ENCODE measurements at places on chromosomes 4 and X.
A peak's percentile ranks its signal among the peaks of the same experiment; 100 is the strongest.

- no peak for DNase-seq
These were observed 25.0 kb upstream of the TRPC5OS start for GRCh38 chrX:111850975-111851374.

DNA sequence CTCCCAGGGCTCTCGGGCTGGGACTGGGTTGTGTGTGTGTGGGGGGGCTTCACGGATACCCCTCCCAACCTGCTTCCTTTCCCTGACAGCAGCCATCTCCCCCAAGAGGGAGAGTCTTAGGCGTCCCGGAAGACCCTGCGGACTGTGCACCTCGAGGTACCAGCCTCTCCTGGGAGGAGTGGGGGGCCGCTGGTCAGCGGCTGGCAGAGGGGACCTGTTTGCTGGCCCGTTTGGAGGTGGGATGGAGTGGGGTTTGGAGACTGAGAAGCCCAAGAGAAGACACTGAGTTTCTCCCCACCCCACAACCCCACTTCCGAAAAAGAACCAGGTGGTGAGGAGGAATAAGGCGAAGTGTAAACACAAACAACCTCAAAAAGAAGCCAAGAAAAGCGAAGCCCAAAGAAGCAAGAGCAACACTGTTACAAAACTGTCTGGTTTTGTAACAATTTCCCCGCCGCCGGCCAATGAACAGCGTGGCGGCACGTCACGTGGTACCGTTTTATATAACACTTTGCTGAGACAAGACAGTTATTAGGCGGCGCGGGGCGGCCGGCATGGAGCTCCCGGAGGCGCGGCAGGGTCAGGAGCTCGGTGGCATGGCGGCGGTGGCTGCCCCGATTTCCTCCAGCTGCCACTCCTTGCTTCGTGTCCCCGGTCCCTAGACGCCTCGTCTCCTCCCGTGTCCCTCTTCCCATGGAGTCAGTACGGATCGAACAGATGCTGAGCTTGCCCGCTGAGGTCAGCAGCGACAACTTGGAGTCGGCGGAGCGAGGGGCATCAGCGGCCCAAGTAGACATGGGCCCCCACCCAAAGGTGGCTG is at the start of gene LONRF3:
LONRF3 (plus strand) TSS at position 531 of the 820 bp plus-strand sequence; CDS start at position 694, 163 bp downstream.
- DNase-seq: peak; percentile 54

DNA sequence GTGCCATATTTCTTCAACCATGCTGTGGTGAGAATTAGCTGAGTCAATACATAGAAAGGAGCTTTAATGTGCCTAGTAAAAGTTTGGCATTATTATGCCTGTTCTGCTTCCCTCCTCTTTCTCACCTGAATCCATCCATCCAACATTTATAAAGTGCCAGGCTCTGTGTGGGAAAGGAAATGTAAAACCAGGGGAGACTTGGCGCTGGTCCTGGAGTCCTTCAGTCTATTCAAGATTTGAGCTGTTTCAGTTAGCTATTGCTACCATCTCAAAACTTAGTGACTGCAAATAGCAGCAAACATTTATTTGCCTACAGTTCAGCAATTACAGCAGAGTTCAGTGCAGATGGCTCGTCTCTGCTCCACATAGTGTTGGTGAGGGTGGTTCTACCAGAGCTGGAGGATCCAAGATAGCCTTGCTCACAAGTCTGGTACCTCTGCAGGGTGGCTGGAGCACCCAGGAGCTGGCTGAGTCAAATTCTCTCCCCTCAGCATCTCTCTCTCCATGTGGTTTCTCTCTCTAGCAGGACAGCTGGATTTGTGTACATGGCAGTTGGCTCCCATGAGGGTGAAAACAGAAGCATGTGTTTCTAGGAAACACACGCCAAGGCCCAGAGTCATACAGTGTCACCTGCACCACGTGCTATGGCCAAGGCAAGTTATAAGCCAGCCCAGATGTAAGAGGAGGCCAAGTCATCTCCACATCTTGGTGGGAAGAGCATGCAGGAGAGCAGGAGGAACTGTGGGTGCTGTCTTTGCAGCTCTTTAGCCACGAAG is 77.3 kb downstream of the FHDC1 start:
- no peak for DNase-seq

DNA sequence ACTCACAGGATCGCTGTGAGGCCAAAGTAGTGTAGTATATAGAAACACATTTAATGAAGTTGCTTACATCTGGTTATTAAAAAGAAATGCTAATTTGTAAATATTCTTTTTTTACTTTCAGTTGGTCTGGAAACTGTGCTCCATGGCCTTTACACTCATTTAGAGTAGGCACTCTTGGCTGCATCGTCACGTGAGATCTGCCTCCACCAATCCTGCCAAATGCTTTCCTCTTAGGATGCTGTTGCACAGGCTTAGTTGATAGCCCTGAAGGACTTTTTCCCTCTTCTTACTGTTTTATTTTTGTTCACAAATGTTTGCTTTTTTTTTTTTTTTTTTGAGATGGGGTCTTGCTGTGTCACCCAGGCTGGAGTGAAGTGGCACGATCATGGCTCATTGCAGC is 6.3 kb downstream of the CPE start:
- DNase-seq: no peak

DNA sequence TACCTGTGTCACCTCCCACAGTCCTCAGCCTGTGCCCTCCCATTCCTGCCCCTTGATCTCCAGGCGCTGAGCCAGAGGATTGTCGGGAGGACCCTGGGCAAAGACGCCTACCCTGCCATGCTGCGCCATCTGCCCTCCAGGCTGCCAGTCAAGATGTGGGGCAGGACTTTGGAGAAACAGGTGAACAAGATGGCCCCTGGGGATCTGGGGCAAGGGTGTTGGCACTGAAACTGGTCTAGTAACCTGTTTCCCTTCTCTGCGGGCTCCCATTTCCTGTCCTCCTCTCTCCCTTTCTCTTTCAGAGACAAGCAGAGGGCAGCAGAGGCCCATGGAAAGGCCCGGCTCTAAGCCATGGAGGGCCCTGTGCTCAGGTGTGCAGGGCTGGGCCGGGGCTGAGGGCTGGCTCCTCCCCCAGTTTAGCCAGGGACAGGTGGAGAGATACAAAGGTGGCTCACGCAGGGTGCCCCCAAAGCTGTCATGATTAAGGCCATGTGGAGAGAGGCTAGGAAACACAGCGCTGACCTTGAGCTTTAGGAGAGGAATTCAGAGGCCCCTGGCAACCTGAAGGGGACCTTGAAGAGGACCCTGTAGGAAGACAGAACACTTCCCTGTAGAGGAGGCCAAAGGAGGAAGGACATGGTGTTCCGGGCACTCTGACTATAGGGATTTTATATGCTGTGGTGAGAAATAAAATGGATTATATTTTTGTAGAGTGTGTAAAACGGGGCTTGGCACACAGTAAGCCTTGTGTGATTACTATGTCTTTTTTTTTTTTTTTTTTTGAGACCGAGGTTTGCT is at the start of gene GLOD5:
GLOD5 (plus strand) TSS at position 74 of the 798 bp plus-strand sequence; CDS start at position 118, 44 bp downstream.
- DNase-seq: no peak

- no peak for DNase-seq
These were observed 1.6 kb upstream of the ASB5 start for GRCh38 chr4:176270669-176271068.
